ENCODE measurements at places on chromosomes 2 and 18.

- no peak for DNase-seq
Observed at GRCh38 chr2:62971936-62972335, 78.7 kb upstream of the OTX1 start.

- DNase-seq: no peak
Observed at GRCh38 chr2:170313992-170314348, 136.0 kb downstream of the MYO3B start.

GRCh38 chr2:112673008-112673407, 27.3 kb downstream of the SLC20A1 start:
- DNase-seq: no peak

DNA sequence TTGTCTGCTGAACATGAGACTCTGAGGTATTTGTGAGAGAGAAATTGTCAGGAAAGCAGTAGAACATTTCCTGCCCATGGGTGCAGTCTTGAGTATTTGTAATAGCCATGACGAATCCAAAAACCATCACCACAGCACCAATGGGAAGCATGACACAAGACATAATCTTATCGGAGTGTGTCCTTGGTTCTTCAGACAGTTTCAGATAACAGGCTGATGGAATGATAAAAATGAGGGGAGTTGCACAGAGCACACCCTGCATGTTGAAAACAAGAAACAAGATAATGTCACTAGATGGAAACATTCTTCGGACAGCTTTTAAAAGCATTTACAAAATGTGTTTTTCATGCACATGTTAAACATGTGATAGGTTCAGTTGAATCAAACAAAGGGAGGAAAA, 56.9 kb downstream of the SLC38A11 start:
- no peak for DNase-seq

DNA sequence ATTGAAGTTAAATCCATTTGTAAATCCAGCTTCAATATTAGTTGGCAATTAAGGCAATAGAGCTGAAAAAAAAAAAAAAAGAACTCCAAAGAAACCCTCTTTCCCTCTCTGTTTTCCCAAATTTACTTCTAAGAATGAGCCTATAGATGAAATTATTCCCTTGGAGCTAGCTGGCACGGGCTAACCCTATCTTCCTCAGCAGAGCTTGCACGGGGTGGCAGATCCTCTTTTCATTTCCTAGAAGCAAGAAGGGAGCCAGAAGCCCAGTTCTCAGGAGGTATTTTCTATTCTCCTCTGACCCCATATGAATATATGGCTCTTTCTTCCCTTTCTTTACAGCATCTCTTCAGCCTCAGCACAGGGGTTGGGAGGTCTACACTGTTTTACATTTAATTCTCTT, 426.0 kb downstream of the TGIF1 start:
- DNase-seq: no peak

DNA sequence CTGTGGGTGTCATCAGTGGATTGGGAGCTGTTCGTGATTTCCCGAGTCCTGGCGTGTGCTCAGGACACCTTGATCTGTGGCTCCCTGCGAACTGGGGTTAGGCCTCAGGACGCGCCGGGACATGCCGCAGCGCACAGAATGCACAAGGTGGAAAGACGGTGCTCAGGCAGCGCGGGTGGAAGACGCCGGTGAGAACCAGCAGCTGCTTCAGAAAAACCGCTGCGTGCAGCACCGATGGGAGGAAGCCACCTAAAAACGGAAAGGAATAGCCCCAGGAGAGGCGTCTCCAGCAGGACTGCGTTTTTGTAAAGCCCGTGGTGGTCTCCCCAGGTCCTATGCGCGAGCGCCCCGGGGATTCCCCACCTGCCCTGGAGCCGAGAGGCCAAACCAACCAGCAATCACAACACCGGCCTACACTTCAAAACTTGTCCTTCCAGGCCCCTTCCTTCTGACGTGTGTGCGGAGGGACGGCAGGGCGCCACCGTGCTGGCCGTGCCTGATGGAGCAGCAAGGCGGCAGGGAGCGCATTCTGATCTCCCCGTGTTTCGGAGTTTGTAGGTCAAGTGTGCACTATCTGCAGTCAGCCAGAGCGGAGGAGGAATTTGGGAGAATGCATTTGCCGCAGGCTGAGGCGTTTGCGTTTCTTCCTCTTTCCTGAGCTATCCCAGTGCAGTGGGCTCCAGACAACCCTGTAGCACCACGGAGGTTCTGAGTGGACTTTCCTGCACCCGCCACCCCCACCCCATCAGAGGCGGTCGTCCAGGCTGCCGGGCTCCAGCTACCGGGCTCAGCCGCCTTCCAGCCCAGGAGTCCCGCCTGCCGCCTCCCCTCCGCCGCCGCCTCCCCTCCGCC, 32.2 kb downstream of the RTP5 start:
- DNase-seq: no peak

DNA sequence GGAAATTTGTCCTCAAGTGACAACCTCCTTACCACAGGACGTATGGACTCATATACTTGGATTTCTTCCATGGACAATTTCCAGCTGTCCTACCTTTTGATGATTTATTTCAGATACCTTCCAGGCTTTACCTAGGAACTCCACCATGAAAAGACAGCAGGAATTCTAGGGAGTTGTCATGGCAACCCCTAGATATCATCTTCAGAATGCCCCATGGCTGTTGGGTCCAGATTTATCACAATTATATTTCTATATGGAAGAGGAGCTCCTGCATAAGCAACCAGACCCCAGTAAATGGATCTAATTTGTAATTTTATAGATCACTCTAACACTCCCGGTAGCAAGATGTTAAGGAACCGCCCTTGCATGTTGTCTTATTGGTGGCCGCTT, 102.3 kb upstream of the ZNF521 start:
- DNase-seq: no peak

DNA sequence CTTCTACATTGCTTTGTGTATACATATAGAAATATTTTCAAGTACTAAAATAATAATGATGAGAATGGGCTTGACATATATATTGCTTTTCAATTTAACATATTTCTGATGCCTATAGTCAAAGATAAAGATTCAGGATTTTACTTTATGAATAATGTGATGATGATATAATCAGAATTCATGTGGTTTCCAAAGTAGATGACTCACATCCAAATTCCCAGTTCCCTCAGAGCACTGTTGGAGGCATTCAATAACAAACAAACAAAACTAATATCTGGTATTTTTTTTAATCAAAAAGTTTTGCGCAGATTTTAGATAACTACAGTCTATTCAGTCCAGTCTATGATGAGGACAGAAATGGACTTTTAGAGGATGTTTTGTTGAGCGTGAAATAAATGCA, 2094.5 kb upstream of the CELF4 start:
- DNase-seq: no peak

DNA sequence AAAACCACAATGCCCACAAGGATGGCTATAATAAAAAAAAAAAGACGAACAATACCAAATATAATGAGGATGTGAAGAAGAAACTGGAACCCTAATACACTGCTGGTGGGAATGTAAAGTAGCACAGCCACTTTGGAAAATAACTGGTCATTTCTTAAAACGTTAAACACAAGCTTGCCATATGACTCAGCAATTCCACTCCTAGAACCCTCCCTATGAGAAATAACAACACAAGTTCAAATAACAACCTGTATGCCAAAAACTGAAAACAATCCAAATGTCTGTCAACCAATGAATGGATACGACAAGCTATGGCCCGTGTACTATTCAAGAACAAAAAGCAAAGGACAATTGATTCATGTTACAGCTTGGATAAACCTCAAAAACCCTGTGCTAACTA, 7.0 kb upstream of the ALPK2 start:
- DNase-seq: no peak

- no peak for DNase-seq
Observed at GRCh38 chr2:237639052-237639835, 11.9 kb downstream of the LRRFIP1 start.

- no peak for DNase-seq
Observed at GRCh38 chr2:120949027-120949956, 213.6 kb downstream of the GLI2 start.

DNA sequence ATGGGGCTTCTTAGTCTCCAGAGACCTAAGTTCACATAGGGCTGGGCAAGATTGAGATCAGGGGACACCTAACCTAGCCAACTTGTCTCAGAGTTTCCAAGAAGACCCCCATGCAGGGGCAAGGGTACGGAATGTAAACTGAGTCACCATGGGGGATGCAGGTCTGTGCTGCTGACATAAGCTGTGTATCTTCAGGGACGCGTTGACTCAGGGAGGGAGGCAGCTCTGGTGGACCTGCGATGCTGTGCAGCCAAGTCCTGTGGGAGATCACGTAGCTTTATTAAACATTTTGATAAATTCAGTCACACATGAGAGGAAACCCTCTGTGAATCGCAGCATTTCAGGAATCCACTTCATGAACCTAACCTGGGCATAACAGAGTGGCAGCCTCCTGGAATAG, 216.0 kb downstream of the ANKRD30B start:
- DNase-seq: no peak

DNA sequence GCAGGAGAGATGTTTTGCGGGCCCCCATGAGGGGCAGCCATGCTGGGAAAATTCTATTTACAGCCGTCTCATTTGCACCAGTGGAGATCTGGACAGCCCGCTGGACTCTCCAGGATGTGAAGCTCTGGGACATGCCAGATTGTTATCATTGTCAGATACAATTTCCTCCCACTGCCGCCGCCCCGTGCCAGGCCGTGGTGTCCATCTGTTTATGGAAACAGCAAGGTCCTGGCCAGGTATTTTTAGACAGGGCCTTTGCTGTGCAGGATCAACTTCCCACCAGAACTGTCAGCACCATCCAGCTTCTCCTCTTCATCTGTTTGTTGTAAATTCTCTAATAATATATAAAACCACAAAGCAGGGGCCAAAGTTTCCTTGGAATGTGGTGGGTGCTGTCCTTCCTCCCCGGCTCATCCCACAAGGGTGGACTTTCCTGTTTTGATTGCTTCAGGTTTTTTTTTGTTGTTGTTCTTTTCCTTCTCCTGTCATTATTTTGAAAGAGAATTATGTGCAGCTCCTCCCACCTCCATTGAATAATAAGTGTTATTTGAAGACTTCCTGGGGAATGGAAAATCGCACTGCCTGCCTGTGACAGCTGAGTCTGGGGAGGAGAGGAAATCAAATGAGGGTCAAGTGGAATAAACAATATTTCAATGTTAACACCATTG, 398.1 kb downstream of the TNS1 start:
- DNase-seq: no peak

- no peak for DNase-seq
Observed at GRCh38 chr2:52936029-52936428, 831.6 kb upstream of the CHAC2 start.

DNA sequence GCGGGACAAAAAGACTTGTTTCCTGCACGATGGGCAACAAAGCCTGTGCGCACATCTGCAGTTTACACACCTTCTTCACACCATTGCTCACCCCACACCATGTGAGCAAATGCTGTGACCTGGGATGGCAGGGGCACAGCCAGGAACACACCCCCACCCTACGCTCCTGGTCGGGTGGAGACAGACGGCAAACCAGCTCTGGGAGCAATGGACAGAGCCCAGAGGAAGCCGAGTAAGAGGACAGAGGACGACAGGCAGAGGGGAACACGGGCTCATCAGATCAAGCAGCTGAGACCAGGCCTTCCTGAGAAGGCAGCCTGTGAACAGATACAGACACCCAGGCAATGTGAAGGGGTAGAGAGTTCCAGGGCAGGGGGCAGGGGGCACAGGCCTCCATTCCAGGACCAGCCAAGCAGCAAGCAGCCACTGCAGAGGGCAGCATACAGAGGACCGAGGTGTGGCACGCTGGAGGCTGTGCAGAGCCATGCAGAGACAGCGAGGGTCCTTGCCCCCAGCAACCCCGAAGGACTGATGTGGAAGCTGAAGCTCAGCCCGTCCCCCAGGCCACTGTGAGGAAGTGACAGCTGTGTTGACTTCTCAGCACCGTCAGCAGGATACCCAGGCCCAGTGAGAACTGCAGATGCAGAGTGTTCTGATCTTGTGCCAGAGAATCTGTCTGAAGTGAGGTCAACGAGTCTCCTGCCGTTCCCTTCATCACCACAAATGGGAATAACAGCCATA, 46.2 kb downstream of the PARD6G start:
- DNase-seq: no peak

GRCh38 chr2:142176941-142177340, 46.1 kb upstream of the LRP1B start:
- DNase-seq: no peak

- peak; percentile 33 for DNase-seq
Observed at GRCh38 chr2:226984750-226985582, 149.1 kb downstream of the RHBDD1 start.

DNA sequence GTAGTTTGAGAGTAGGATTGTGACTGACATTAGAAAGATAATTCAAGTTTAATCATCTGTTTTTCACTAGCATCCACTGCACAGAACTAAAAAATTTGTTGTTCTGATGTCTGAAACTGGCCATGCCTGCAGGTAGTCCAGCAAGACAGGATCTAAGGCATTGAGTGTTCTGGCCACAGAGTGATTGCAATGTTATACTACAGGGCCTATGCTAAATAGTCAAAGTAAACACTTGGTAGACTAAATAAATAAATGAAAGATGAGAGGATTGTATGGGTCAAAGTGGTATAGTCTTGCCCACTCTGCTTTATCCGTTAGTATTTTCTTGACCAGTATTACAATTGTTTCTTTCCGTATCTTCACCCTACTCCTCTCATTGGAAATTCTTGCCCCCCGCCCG, 27.6 kb upstream of the FANCL start:
- DNase-seq: no peak

DNA sequence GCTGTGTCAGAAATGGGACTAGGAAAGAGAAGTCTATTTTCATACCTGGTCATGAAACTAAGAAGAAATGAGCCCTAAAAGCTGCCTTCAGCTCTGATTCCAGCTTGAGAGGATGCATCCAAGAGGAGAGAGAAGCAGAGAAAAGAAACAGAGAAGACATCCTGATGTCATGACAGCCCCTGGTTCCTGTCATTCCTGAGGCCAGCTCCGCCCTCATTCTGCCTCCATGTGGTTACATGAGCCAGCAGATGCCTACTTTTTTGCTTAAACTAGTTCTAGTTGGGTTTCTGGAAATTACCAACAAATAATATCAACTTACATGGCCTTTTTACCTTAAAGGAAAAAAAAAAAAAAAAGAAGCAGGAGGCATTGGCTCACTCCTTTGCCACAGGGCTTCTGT, 14.1 kb upstream of the ACKR3 start:
- no peak for DNase-seq

GRCh38 chr2:41167014-41167413, 715.1 kb upstream of the SLC8A1 start:
- DNase-seq: no peak

GRCh38 chr2:85804583-85804982, 50.8 kb downstream of the ATOH8 start:
- DNase-seq: no peak

GRCh38 chr18:77059294-77059916, 73.2 kb downstream of the MBP start:
- peak; percentile 39 for DNase-seq

DNA sequence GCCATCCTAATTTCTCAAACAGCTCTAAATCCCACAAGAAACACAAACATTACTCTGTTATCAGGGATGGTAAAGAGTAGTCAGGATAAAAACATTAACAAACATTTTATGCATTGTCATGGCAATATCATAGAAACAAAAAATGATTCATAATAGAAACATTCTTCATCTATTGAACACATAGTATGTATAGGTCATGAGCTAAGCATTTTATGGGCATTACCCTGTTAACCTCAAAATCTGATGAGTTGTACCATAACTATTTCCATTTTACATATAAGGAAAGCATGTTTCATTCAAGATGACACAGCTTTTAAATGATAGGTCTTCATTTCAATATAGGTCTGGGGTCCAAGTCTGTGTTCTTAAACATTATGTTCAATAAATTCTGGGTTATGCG, 344.9 kb downstream of the RND3 start:
- no peak for DNase-seq

- DNase-seq: no peak
Observed at GRCh38 chr2:216101109-216101508, 8.0 kb upstream of the XRCC5 start.

- DNase-seq: no peak
Observed at GRCh38 chr2:50514901-50515300, 517.0 kb downstream of the NRXN1 start.
